AG09309 (cell line): ENCODE measurements at places on chromosomes 7 and 10.

DNA sequence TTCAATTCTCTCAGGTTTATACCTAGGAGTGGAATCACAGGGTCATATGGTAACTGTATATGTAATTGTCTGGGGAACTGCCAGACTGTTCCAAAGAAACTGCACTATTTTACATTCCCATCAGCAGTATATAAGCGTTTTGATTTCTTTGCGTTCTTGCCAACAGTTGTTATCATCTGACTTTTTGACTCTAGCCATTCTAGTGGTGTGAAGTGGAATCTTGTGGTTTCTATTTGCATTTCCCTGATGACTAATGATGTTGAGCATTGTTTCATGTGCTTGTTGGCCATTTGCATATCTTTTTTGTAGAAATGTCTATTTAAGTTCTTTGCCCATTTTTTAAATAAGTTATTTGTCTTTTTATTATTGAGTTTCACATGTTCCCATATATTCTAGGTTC lies 44.3 kb upstream of the ZC3HAV1 start:
- no peak for DNase-seq

- peak; percentile 89 for DNase-seq
Observed at GRCh38 chr10:31947144-31947926, 18.7 kb upstream of the ARHGAP12 start.

DNA sequence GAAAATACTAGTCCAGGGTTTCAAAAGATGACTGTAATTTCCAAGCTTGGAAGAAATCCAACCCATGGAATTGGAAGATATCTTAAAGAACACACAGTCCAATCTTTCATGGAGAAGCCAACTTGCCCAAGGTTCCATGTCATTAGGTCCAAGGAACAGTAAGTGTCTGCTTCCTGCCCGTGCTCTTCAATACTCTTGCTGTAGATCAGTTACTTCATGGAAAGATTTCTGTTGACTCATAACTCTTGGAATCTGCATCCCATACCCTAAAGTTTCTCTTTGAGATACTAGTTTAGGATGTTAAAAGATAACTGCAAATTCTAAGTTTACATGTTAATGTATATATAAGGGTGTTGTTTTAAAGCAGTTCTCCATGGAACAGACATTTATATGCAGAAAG lies 127.9 kb upstream of the SLC13A1 start:
- DNase-seq, result no peak

DNA sequence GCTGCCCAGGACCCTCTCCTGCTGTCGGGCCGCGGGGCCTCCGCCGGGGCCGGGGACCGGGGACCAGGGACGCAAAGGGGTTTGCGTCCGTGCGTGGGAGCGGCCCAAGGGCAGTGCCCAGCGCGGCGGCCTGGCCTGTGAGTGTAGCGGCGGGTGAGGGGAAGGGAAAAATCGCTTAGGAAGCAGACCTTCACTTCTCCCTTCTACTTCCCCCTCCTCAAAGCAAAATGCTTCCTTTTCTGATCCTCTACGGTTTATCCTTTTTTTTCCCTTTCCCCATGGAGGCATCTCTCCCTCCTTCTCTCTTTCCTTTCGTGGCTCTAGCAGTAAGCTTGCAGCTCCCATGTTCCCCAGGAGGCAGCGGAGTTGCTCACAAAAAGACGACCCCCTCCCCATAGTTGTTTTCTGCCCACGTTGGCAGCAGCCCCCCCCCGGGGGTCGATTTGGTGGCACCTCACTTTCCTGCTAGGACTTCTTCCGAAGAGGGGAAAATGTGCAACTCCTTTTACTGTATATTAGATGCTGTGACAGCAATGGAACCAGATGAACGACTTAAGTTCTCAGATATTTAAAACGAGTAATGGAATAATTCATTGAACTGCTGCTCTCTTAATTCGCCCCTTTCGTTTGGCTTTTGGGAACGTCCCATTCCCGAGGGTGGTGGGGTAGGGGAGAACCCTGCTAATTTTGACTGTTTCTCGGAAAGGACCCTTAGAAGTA lies 724 bp downstream of the CAPZA2 start:
- no peak for DNase-seq

DNA sequence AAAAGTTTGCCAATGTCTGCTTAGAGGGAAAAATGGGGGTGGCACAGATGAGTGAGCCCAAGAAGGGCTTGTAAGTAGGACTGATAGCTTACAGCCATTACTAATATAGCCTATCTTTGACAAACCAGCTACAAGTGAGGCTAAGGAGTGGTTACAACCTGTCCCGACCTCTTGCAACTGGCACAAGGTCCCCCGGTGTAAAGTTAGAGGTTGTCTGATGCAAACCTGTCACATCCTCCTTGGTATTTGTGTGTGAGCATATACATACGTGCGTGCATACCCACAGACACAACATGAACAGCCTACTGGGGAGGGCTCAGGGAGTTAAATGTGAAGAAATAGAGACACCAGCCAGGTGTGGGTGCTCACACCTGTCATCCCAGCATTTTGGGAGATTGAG lies 14.6 kb downstream of the ADAP1 start:
- no peak for DNase-seq

GRCh38 chr7:71504697-71505441 lies 372.9 kb downstream of the GALNT17 start:
- no peak for DNase-seq

DNA sequence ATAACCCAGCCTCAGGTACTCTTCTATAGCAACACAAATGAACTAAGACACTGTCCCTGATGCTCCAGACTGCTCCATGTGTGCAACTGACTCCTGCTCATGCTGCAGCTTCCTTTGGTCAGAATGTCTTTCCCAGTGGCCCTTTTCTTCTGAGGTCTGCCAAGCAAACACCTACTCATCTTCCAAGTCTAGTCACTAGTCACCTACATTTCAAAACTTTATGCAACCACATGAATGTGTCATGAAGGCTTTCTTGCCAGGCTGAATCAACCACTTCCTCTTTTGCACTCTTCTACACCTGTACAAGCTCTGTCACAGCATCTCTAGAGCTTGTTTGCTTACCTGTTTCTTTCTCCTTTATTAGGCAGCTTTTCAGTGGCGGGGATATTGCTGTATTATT lies 75.8 kb downstream of the LSMEM1 start:
- no peak for DNase-seq

DNA sequence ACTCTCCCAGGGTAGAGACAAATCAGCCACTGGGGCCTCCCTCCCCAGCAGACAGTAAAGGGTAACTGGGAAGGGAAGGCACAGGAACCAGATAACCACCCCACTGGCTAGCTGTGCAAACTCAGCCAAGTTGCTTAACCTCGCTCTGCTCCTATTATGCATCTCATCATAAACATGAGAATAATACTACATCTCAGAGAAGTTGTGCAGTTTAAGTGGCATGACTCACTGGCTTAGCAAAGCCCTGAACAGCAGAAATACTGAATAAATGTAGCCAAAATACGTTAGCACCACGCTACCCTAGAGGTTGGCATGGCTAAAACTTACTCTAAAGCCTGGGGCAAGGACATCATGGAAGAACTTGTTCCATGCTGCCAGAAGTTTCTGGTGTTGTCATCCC lies 128.1 kb upstream of the ANK3 start:
- DNase-seq, result no peak

- DNase-seq, result no peak
Observed at GRCh38 chr10:69731184-69731583, 70.5 kb upstream of the COL13A1 start.

DNA sequence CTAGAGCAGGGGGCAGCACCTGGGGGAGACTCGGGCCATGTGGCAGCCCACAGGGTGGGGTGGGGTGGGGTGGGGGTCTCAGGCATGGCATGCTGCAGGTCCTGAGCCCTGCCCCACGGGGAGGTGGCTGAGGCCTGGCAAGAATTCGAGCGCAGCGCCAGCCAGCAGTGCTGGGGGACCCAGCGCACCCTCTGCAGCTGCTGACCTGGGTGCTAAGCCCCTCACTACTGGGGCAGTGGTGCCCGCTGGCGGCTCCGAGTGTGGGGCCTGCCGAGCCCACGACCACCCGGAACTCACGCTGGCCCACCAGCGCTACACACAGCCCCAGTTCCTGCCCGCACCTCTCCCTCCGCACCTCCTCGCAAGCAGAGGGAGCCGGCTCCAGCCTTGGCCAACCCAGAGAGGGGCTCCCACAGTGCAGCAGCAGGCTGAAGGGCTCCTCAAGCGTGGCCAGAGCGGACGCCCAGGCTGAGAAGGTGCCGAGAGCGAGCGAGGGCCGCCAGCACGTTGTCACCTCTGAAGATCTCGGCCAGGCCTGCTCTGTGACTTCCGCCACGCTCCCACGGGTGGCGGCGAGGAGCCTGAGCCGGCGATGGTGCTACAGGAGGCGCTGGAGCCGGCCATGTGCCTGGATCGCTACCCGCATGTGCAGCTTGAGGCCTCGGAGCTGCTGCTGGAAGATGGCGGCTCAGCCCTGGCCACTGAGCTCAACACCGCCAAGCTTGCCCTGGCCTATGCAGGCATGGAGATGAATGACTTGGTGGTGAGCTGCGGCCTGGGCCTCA lies 145.1 kb upstream of the C7orf33 start:
- no peak for DNase-seq

GRCh38 chr10:28587270-28587969 lies 54.5 kb downstream of the WAC start:
- no peak for DNase-seq

DNA sequence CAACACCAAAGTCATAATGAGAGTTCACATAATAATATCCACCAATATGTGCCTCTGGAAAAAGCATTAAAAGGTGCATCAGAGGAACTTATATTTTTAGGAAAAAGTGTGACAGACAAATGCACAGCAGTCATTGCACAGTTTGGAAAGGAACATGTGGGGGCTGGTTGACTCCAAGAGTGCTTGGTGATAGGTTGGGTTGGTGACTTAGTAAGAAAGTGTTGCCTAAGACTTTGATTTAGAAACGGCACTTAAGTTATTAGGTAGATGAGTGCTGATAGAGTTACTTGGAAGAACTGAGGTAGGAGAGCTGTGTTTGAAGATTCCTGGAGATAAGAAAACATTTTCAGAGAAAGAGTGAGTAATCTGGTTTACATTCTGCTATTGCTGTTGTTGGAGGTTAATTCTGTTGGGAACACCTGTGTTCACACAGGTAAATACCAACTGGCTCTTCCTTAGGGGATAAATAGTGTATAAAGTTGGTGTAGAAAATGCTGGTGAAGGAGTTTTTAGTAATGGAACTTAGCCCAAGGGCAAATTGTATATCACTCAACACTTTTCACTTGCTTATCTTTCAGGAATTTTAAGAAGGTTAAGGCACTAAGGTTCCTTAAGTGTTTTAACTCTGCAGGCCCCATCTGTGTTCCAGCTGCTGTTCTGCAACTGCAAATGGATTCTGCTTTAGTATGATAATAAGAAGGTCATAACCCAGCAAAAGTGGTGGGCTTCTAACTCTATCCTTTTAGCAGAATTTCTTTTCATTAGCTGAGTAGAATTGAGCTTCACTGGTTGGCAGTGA lies 196.1 kb downstream of the NSUN6 start:
- no peak for DNase-seq

GRCh38 chr7:67724435-67724834 lies 727.8 kb downstream of the TYW1 start:
- no peak for DNase-seq

- DNase-seq, result no peak
Observed at GRCh38 chr7:75687246-75688088, 51.3 kb downstream of the HIP1 start.

DNA sequence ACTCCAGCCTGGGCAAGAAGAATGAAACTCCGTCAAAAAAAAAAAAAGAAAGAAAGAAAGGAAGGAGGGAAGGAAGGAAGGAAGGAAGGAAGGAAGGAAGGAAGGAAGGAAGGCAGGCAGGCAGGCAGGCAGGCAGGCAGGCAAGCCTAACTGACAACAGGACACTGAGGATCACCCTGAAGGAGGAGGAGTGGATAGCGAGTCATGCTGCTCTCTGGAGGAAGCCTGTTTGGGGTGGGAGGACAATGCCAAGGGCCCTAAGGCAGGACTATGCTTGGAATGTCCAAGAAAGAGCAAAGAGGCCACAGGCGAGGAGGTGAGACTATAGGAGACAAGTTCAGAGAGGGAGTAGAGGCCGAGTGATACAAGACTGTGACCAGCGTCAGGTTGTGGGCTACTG lies 107.0 kb upstream of the PARD3 start:
- DNase-seq, result no peak

GRCh38 chr10:78813526-78813925 lies 255.2 kb upstream of the ZMIZ1 start:
- DNase-seq, result no peak

GRCh38 chr7:105017657-105018365 lies 3.8 kb downstream of the KMT2E start:
- DNase-seq, result no peak

GRCh38 chr7:108294595-108294994 lies 161.6 kb downstream of the NRCAM start:
- no peak for DNase-seq

DNA sequence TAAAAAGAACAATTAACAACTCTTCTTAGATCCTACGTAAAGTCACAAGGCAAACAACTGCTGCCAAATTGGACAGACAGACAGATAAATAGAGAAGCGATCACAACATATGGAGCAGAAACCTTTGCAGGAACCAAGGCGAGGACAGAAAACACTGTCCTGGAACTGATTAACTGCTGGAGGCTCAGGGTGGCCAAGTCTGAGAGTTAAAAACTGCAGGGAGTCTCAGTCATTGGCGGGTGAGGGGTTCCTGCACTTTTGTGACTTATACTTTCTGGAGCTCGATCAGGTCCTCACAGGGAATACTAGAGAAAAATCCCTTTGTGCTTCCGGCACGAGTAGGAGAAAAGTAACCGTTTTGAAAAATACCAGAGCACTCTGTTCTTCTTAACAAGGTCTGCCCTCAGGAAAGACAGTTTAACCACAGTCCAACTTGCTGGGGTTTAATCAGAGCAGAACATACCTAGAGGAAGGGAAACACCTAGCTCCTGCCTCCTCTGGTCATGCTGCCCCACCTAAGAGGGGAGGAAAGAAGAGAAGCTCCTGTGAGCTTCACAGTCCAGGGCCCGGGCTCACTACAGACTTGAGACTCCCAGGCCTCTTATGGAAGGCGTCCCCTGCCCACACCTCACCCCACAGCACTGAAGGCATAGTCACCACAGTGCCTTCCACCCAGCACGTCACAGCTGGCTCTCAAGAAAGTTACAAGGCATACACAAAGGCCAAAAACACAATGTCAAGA lies 74.9 kb downstream of the LARP4B start:
- no peak for DNase-seq

GRCh38 chr10:95552679-95553342 lies 8.4 kb downstream of the SORBS1 start:
- no peak for DNase-seq

GRCh38 chr7:81685270-81685868 lies 84.5 kb downstream of the HGF start:
- no peak for DNase-seq

DNA sequence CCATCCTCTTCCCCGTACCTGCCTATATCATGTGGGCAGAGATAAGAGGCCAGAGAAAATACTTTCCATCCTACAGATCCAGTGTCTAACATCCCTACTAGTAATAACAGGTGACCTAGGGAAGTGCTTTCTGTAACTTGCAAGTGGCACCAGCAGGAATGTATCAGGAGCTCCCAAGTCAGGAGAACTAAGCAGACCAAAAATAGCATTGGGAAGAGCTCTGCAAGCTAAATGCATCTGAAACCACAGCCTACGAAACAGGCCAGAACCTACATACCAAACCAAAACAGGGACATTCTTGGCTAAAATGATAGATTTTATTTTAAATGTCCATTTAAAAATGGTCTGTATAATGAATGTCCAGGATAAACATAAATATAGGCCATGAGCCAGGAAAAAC lies 680.8 kb downstream of the PHTF2 start:
- no peak for DNase-seq
